Amniotic epithelial cell (primary cell): ENCODE measurements at places on chromosomes 7 and 10.

- DNase-seq = peak; percentile 57
Measured at GRCh38 chr10:110735620-110736027, 91.5 kb downstream of the RBM20 start.

DNA sequence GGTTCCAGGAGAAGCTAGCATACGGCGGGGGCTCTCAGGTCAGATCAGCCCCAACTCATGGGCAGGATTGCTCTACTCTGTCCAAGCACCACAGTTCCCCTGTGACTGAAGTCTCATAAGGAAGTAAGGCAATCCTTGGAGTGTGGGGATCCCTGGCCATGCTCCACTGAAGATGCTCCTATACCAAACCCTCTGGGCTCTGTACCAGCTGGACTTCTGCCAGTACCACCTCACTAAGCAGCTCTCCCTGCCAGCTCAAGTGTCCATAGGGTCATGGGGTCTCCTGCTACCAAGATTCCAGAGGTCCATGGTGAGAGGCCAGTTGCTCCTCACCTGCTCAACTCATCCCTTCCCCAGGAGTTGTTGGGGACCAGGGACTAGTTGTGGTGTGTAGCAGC is 355.7 kb upstream of the STEAP1 start:
- DNase-seq = no peak

DNA sequence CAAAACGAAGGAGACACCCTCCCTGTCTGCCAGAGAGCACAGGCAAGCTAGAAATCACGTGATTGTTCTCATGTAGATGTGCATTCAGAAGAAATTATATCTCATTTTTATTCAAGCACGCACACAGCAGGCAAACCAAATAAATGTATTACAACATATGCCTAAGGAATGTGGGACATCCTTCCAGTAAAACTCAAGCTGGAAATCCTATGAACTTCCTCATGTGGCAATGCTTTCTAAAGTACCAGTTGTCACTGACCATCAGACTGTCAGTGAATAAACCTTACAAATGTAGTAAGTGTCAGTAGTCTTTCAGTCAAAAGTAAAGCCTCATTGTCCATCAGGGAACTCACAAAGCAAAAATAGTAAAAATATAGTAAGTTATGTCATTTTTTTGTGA is 350.1 kb upstream of the POM121L12 start:
- no peak for DNase-seq

DNA sequence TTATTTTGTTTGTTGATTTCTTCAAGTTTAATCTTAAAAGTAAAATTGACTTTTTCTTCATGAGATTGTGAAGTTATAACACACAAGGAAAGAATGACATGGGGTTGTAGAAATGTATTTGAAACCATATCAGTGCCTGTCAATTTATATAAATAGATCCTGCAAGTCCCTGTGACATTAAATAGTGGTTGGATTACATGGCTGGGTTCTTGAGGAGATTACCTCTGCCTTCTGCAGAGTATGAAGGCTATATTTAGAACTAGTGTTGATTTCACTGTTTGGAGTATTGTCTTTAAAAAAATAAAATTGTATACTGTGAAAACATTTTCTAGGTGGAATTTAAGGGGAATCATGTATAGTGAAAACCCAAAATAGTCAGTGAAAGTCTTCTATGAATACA is 385.8 kb upstream of the SMIM30 start:
- DNase-seq = no peak

DNA sequence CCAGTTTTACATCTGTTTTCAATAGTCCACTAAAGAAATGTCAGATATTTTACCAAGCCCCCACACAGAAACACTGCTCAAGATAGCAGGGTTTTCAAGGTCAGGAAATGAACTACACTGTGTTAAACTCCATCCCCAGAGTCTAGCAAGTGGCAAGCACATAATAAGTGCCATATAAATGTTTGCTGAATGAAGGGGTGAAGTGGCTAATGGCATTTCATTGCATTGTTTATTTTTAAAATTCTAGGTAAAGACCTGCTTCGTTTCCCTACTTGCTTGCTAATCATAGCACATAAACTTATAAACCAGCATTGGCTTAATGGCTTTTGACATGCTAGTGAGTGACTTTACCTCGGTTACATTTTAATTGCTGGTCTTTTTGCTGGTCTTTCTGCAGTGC is 322.6 kb downstream of the GRID1 start:
- no peak for DNase-seq

GRCh38 chr7:121037957-121038716 is 49.6 kb downstream of the CPED1 start:
- DNase-seq = no peak

DNA sequence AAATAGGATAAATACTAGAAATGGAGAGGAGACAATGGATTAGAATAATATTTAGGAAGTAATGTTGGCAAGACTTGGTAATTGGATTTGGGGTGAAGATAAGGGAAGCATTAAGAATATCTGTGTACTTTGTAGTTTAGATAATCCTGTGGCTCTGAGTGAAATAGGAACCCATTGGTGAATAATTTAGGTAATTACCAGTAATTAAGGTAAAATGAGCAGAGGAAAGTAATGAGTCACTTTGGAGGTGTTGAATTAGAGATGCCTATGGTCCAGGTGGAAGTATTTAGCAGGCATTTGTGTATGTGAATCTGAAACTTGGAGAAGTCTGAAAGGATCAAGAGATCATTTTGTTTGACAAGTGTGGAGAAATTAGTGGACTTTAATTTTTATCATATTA is 5.7 kb downstream of the C1GALT1 start:
- DNase-seq = no peak

DNA sequence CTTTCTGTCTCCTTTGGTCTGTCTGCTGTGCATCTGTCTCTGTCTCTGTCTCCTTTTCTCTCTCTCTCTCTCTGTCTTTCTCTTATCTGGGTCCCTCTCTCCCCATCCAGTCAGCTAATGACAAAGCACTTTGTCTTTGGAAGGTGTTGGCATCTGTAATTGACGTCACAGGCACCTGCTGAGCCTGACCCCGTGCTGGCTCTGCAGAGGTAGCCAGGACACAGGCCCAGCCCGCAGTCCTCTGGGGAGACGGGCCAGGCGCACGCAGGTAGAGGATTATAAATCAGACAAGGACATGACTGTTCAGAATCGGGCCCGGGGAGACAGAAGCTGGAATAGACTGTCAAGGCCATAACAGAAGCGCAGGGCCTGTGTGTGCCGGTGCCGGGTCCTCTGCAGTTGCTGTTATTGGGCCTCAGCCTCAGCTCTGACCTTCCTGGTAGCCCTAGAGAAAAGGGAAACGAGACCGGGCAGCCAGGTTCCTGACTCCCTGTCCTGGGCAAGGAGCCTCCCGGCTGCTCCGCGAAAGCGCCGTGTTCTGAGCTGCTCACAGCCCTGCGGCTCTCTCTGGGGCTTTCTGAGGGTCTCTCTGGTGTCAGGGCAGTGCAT is 10.7 kb upstream of the PSMG3 start:
- DNase-seq = no peak

DNA sequence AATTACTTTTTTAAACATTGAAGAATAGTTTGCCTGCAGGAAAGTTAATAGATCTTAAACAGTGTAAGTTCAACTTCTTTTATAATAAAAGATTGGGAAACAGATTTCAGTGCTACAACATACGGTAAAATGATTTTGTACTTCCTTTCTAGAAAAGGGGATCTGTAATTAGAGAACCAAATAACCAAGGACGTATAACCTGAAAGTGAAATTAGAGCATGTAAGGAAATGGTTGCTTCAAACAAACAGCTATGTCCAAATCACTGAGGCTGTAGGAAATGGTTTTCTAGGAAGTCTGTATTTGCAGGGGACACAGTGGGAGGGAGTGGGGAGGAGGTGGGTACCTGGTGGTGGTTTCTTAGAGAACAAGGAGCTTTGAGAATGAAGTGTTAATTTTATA is 57.9 kb upstream of the EXOC6 start:
- DNase-seq = no peak

- DNase-seq = peak; percentile 48
Measured at GRCh38 chr7:3673524-3673923, 372.5 kb downstream of the SDK1 start.

- no peak for DNase-seq
Measured at GRCh38 chr10:34838366-34838900, 23.3 kb upstream of the PARD3 start.

- peak; percentile 21 for DNase-seq
Measured at GRCh38 chr7:83579740-83580139, 69.2 kb downstream of the SEMA3E start.

- peak; percentile 23 for DNase-seq
Measured at GRCh38 chr7:115356139-115356746, 434.3 kb downstream of the MDFIC start.

DNA sequence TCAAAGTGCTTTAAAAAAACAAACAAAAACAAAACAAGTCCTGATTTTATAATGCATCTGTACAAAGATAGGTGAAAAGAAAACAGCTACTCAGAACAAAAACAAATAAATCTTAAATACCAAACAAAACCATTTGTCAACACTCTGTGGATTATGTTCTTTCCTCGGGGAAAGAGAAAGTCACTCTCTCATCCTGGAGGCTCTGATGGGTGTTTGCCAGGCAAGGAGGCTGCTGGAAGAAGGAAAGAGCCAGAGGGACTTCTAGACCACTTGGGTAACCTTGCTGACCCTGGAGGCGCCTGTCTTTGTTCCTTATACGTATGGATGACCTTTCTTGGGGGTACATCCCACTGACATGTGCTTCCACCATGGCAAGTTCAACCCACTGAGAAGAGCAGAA is 92.8 kb downstream of the ZRANB1 start:
- peak; percentile 51 for DNase-seq

GRCh38 chr10:77010430-77010829 is 627.2 kb downstream of the KCNMA1 start:
- DNase-seq = no peak

GRCh38 chr10:10165415-10165814 is 852.3 kb upstream of the CELF2 start:
- DNase-seq = no peak

GRCh38 chr10:18303851-18304801 is 163.9 kb downstream of the CACNB2 start:
- DNase-seq = no peak

GRCh38 chr10:127198307-127198706 is 1.9 kb upstream of the INSYN2A start:
- DNase-seq = no peak

DNA sequence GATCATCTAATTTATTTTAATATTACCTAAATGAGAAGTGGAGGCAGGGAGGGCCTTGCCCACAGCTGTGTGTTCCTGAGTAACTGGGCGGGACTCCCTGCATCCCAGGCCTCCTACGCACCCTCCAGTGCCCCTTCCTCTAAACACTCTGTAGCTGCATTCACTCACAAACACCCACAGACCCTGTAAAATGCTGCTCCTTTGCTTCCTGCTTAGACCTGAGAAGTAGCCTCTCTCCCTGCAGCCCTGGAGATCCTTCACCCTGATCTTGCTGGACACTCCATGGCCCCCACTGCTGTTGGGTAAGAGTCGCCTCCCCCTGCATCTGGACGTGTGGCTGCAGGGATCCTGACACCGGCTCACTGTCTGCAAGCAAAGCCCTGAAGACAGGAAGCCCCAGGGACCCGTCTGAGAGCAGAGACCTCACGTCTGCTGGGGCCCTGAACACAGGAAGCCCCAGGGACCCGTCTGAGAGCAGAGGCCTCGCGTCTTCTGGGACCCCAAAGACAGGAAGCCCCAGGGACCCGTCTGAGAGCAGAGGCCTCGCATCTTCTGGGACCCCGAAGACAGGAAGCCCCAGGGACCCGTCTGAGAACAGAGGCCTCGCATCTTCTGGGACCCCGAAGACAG is 589.8 kb downstream of the DNAJB6 start:
- no peak for DNase-seq

DNA sequence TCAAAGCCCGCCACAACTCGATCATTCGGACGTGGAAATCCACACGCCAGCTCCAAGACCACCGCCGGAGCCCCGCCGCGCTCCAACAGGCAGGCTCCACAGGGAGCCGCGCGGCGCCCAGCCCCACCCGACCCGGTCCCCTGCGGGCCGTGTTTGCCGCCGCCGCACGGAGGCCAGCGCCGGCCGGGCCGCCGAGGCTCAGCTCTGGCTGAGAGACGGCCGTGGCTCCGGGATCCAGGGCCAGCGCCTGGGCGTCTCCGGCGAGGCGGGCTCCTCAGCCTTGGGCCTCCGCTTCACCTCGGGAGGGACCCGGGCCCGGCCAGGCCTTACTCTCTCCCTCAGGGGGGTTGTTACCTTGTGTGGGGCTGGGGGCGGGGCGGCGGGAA is 333 bp downstream of the SMNDC1 start:
- no peak for DNase-seq

- DNase-seq = peak; percentile 42
Measured at GRCh38 chr7:50679218-50680007, 103.3 kb downstream of the GRB10 start.

DNA sequence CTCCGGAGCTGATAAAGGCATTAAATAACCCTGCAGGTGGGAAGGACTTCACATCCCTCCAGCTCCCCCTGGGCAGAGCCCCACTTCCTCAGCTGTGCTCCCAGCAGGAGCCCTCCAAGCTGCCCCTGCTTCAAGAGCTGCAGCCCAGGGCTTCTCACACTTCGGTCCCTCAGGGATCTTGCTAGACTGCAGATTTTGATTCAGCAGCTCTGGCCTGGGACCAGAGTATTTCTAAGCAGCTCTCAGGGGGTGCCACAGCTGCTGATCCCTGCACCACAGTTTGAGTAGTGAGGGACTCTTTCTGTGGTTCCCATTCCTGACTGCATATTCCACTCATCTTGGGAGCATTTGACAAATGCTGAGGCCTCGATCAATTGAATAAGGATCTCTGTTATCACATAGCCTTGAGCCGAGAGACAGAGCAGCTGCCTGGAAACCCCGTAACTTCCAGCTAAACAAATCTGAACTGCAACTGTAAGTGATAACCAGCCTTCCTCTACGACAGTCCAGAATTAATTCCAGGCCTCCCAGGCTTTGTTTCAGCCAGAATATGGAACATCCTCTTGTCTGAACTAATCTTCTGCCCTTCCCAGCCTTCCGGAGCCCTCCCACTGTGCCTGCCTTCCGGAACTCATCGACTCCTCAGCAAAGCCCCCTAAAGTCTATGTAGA is 161.4 kb downstream of the CCDC3 start:
- DNase-seq = no peak

DNA sequence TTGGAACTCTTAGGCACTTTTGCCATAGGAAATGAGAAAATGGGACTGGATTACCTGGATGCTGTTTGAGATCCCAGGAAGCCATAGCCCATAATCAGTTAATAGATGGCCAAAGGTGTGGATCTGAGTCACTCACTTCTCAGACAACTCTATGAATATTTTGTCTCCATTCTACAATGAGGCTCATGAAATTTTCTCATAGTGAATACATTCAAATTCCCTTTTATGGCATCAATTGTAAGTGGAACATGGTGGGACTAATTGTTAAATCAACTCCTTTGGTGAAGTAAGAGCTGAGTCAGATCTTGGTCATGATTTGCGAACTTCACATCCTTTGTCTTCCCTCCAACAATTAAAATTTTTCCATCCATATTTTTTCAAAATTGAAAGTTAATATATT is 222.1 kb downstream of the ARL4A start:
- no peak for DNase-seq

DNA sequence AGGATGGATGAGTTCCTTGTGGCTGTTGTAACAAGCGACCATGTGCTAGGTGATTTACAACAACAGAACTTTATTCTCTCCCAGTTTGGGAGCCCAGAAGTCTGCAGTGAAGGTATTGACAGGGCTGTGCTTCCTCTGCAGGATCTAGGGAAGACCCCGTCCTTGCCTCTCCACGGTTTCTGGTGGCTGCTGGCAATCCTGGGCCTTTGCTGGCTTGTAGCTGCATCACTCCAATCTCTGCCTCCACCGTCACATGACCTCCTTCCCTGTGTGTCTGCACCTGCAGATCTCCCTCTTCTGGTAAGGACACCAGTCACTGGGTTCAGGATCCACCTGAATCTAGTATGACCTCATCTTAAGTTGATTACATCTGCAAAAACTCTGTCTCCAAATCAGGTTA is 115.6 kb downstream of the GLRX3 start:
- DNase-seq = no peak

- no peak for DNase-seq
Measured at GRCh38 chr10:70568781-70569495, 33.6 kb downstream of the PRF1 start.
